ENCODE measurements at places on chromosomes 1 and 21.
A peak's percentile ranks its signal among the peaks of the same experiment; 100 is the strongest.

- ATAC-seq, result peak; percentile 80
Observed at GRCh38 chr21:33075596-33076195, 5.8 kb downstream of the OLIG1 start.

DNA sequence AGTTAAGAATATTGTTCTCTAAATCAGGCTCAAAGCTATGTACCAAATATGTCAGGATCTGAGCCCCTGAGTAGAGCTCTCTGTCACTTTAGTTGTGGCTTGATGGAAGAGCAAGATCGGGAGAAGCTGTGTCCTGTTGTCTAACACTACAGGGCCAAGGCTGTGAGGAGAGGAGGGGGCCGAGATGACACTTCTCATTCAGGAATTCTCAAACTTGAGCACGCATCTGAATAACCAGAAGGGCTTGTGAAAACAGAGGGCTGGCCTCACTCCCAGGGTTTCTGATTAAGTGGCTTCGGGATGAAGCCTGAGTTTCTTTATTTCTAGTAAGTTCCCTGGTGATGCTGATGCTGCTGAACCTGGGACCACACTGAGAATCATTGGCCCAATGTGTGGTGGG, 209.2 kb upstream of the DAB1 start:
- no peak for ATAC-seq

DNA sequence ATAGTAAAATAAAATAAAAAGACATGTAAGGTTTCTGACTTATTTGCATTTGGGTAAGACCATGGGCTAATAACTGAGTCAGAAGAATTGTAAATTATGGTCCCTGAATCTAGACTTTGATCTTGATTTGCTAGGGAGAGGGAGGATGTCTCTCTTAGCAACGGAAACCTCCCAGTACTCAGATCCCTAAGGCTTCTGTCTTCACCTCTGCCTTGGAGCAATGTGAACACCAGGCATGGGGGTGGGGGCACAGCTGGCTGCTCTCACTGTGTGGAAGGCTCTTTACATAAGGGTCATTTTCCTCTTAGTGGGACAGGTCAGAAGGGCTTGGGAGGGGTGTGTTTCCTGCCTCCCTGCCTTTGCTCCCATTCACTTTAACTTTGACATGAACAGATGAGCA, 17.0 kb upstream of the TMEM54 start:
- ATAC-seq, result no peak

- no peak for ATAC-seq
Observed at GRCh38 chr1:81635816-81636215, 164.9 kb upstream of the ADGRL2 start.

DNA sequence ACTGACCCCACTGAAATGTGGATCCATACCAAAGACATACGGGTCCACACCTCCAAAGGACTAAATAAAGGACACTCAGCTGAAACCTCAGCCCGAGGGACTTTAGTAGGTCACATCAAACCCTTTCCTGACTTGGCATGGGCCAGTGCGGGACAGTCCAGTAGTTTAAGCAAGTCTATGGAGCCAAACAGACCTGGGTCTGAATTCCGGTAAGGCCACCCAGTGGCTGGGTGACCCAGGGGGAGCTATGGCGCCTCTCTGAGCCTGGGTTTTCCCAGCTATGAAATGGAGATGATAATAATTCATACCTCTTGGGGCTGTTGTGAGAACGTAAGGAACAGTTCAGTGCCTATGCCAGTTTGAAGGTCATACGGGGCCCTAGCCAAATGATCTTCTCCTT, 36.2 kb upstream of the ZBTB40 start:
- no peak for ATAC-seq

DNA sequence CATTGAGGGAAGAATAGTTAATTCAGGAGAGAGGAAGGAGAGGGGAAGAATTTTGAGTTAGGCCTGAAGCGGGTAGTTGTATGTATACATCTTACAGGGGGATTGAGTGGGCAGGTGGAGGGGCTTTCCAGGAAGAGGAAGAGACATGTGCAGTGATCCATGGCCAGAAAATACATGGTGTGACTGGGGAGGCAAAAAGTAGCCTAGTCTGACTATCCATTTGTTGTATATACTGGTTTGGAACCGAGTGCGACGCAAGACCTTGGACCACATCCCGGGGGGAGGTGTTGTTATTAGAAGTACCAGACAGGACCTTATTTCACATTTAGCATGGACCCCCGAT, 158.3 kb downstream of the SDCCAG8 start:
- no peak for ATAC-seq

- no peak for ATAC-seq
Observed at GRCh38 chr21:31900121-31900895, 27.5 kb downstream of the HUNK start.

- ATAC-seq, result no peak
Observed at GRCh38 chr1:224432146-224432545, 2.5 kb downstream of the WDR26 start.

- ATAC-seq, result no peak
Observed at GRCh38 chr21:25901330-25901979, 166.7 kb downstream of the GABPA start.

DNA sequence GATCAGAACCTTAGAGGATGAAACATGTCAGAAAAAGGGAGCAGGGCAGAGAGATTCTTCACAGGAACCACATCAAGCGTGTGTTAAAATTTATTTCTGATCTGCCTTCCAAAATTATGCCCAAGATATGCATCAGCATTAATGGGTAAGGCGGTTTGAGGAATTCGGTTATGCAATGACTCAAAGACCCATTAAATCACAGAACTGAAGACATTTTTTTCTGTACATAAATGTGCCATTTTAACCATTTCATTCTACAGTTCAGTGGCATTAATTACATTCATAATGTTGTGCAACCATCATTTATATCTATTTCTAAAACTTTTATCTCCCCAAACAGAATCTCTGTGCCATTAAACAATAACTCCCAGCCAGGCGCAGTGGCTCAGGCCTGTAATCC, 43.4 kb downstream of the CNST start:
- ATAC-seq, result no peak

DNA sequence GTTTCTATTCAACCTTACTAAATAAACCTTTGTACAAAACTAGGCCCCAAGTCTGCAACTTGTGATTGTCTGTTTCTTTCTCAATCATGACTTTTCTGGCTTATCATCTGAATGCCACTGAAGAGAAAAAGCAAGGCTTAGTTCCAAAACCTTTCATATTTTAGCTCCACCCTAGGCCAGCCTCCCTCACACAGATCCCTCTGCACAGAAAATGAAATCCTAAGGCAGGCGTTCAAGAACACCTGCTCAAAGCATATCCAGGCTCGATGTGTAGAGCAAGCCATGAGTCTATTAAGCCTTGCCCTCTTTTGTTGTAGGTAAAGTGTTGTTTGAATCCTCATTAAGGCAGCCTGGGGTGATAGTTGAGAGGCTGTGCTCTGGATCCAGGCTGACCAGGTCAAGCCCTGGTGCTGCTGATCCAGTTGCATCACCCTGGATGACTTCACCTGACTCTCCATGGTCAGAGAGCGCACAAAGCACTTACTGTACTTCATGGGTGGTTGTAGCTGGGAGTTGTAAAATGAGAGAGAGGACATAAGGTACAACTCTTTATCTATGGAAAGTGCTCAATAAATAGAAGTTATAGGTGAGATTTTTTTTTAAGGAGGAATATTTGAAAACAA, 39.0 kb downstream of the FYB2 start:
- ATAC-seq, result no peak

GRCh38 chr21:37636152-37636860, 269.7 kb downstream of the DYRK1A start:
- ATAC-seq, result peak; percentile 43

DNA sequence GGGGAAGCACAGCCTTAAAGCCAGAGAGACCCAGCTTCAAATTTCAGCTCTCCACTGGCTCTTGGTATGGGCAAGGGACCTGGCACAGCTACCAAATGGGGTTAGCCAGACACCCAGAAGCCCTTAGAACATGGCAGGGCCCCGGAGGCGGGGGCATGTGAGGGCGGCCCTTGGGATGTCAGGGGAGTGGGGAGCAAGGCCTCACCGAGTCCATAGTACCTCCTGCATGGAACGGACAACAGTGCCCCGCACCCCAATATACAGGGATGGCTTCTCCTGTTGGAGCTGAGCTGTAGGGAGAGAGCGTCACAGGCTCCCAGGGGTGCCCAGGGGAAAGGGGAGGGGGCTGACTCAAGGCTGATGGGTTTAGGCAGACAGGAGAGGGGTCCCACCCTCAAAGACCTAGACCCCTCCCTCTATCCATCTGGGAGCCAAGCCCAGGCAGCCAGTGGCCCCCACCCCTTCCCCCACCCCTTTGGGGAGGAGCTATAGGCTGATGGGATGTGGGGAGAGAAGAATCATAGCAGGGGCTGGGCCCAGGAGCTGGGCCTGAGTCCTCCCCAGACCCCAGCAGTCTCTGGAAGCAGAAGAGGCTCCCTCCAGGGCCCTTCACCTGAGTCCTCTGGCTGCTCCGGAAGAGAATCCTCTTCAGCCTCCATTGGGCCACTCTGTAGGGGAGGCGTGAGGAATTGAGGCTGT, 16.5 kb downstream of the SPOCD1 start:
- no peak for ATAC-seq

- no peak for ATAC-seq
Observed at GRCh38 chr1:2942410-2942809, 78.9 kb upstream of the ACTRT2 start.

GRCh38 chr1:14517841-14518180, 80.7 kb upstream of the KAZN start:
- ATAC-seq, result no peak

DNA sequence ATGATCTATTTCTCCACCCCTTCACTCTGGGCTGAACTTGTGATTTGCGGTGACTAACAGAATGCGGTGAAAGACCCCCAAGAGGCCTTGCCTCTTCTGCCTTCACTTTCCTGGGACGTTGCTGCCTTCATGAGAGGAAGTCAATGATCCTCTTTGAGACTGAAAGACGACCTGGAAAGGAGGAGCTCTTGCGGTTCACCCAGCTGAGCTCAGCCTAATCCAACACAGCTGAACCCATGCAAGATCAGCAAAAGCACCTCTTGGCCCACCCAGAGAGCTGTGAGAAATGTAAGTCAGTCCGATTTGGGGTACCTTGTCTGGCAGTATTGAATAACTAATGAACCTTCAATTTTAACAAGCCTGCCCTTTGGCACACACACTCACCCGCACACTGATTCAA, 767.4 kb upstream of the TPTE start:
- ATAC-seq, result no peak

DNA sequence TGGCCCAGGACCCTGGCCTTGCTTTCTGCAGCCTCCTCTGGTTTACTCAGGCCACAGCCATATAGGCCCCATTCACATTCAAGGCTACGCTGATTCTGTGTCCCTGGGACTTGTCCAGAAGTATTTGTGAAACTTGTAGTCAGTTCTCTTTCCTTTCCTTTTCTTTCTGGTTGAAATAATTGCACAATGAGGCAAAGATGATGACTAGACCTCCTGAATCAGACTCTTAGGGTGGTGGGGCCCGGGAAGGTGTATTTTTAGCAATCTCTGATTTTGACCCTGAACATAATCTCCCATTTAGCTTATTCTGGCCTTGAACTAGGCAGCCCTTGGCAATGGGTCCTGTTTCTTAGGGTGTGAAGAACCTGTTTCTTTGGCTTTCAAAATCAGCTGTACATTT, 39.9 kb downstream of the STUM start:
- no peak for ATAC-seq

DNA sequence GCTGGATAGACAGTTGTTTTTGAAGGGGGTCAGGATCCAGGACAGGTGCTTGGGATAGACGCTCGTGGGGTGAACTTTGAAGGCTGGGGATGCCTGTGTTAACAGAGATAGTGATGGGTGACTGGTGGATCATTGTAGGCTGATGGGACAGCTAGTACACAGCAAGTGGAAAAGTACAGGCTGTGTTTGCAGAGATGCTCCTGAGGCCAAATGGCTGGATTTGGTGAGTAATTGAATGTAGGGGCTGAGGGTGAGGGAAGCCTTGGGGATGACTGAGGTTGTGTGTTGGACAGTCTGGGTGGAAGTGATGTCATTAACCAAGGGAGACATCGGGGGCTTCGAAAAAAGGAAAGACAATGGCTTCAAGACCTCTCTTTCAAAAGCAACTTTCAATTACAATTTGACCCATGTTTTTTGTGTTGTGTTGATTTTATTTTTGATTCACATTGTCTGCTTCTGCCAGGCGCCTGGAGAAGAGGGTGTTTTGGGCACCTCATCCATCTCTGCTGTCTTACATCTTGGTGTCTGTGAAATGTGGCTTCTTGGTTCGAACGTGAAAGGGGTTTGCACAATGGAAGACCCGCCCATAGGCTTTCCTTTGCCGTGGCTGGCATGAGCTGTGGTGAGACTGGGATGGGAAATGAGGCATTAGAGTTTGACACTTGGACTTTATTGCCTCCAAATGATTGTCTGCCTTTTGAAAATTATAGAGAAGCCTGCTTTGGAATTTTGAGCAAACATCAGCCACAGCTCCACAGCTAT, 147.5 kb downstream of the FOXD2 start:
- ATAC-seq, result no peak

- peak; percentile 85 for ATAC-seq
Observed at GRCh38 chr1:47437447-47438164, at the start of gene FOXD2. Gene FOXD2 (plus strand): TSS chr1:47438044. CDS start chr1:47438136, 92 bp downstream.

- no peak for ATAC-seq
Observed at GRCh38 chr1:154657556-154657955, 49.6 kb upstream of the ADAR start.

DNA sequence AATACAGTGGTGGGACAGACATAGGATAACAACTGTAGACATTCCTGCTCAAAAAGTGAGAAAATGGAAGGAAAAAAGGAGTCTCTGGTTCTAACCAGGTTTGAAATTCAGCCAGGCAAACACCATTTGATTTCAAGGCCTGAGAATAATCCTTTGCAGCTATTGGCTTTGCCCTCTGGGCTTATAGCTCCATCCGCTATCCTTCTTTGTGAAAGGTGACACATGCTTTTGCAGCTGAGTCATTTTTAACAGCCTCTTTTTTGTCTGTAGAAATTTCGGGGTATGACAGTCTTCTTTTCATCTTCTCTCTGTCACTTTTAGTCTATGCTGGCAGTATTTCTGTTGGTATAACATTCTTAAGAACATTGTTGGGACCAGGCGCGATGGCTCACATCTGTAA, 16.2 kb downstream of the SDHC start:
- ATAC-seq, result peak; percentile 37

DNA sequence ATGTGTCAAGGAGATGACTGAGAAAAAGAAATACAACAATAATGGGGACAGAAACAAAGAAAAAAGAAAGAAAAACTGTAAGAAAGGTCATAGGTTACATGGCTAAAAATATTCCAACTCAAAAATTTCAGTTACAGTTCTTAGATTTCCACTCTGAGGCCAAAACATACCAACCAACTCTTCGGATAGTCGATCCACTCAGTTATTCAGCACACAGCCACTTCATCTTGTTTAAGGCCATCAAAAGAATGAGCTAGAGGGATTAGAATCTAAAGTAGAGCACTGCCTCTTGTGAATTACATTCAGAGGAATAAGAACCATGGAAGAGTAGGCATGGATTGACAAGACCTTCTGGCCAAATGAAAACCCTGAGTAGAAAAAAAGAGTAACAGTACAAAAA, 277.0 kb downstream of the MRPL39 start:
- ATAC-seq, result no peak

All from esophagus mucosa (tissue), 1 donor.